ENCODE measurements at places on chromosomes 2 and 18.
A peak's percentile ranks its signal among the peaks of the same experiment; 100 is the strongest.

GRCh38 chr2:53886406-53887280, 26.9 kb upstream of the GPR75 start:
- DNase-seq, result no peak

DNA sequence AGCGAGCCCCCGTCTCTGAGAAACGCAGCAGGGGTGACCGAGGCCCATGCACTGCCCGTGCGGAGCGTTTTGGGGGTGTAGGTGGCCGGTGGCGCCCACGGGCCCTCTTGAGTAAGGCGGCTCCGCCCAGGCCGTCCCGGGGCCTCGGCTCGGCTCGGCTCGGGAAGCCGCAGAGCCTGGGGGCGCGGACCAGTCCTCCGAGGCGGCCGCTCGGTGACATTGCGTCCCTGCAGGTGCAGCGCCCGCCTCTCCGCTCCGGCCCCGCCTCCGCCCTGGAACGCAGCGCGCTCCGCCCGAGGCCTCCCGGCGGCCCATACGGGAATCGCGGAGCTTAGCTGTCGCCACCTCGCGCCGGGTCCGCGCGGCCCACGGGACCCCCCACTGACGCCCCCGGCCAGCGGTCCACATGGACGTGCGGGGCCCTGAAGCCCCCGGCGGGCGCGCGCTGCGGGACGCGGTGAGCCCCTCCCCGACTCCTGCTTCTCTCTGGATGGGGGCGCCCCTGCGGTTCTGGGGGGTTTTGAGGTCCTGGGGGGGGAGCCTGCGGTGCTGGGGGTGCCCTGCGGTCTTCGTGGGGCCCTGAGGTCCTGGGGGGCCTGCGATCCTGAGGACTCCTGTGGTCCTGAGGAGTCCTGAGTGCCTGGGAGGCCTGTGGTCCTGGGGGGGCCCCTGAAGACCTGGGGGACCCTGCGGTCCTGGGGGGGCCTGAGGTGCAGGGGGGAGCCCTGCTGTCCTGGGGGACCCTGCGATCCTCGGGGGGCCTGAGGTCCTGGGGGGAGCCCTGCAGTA, at the start of gene HSBP1L1:
Gene HSBP1L1 (plus strand): TSS at position 314 of the 789 bp plus-strand sequence. CDS start 93 bp downstream, at position 407.
- peak; percentile 56 for DNase-seq

- DNase-seq, result peak; percentile 77
These were observed 2.1 kb upstream of the PCBP1 start for GRCh38 chr2:70084973-70085710.

- no peak for DNase-seq
These were observed 232.3 kb downstream of the RIT2 start for GRCh38 chr18:42883169-42883568.

DNA sequence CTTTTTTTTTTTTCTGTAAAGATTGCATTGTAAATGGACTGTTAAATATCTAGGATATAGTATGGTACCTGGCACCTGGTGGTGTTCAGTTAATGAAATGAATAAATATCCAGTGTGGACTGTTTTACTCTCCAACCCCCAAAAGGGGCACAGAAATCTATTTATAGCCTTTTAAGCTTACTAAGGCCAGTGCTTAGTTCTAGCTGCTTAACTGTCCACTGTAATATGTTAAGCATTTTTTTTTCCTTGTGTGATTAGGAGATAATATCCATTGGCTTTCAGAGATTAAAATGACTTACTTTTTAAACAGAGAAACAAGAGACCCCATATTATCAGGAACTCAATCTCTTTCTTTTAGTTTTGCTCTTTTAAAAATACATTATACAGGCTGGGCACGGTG, 84.4 kb downstream of the ZNF532 start:
- DNase-seq, result no peak

DNA sequence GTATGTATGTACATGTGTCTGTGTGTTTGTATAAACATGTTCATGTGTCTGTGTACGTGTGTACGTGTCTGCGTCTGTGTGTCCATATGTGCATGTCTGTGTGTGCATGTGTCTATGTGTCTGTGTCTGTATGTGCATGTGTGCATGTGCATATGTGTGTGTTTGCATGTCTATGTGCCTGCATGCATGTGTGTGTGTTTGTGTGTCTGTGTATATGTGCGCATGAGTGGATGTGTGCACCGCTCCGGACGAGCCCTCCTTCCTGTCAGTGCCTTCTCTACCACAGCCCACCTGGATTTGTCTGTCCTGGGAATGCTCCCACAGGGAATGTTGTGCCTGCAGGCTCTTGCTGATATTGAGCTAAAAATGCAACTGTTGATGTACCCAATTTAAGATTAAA, 113.3 kb upstream of the EPC2 start:
- no peak for DNase-seq

- DNase-seq, result no peak
These were observed 3.7 kb downstream of the RNF138 start for GRCh38 chr18:32095192-32095899.

DNA sequence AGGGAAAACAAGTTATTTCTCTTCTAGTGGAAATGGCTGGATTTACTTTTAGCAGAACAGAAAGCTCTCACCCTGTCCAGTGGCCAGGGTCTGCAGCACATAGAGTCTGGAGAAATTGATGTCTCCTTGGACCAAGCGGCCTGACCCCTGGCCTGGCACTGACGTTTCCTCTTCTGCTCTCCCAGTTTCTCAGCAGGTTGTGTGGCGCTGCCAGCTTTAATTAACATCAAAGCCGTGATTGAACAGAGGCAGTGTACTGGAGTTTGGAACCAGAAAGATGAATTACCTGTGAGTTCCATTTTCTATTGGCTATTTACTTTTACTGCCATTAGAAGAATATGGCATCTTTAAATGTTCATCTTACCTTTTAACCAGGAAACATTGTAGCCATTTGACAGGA, 20.9 kb downstream of the CD8A start:
- no peak for DNase-seq

DNA sequence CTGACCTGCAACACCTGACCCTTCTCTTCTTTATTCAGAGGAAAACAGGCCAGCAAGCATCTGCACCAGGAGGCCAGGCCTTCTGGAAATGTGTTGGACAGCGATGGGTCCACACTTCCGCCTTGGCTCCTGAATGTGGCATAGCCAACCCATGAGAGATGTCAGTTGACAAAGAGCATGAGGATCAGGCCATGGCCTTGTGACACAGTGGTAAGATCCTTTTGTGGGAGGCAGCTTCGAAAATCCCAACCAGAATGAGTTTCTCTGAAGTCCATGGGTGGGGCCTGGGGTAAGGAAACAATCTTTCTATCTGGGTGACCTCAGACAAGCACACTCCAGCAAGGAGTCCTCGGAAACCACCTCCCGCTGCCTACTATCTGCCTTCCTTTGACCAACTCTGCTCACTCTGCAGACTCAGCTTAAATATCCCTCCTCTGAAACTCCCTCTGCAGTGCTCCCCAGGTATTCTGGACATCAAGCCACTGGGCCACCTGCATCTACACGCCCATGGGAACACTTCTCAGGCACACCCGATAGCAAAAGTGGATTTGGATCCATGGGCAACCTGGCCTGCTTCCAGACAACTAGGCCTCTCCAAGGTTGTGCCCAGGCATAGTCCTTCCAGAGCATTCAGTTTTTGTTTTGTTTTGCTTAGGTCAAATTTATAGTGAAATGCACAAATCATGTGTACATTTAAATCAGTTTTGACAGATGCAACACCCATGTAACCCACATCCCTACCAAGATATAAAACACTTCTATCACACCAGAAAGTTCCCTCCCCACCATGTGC, 3.6 kb upstream of the SH2D6 start:
- DNase-seq, result no peak

DNA sequence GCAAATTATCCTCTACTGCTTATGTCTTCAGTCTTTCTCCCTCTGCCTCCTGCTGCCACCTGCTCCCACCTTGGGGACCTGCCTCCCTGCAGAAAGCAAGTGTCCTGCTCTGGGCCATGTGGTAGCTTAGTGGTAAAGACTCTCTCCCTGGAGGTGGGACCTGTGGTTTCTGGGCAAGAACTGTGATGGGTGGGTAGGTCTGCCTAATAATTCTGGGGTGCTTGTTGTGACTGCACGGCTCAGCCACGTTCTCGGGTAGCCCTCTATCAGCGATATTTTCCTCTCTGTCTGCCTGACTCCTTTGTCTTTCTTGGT, 16.4 kb upstream of the CD28 start:
- DNase-seq, result no peak

DNA sequence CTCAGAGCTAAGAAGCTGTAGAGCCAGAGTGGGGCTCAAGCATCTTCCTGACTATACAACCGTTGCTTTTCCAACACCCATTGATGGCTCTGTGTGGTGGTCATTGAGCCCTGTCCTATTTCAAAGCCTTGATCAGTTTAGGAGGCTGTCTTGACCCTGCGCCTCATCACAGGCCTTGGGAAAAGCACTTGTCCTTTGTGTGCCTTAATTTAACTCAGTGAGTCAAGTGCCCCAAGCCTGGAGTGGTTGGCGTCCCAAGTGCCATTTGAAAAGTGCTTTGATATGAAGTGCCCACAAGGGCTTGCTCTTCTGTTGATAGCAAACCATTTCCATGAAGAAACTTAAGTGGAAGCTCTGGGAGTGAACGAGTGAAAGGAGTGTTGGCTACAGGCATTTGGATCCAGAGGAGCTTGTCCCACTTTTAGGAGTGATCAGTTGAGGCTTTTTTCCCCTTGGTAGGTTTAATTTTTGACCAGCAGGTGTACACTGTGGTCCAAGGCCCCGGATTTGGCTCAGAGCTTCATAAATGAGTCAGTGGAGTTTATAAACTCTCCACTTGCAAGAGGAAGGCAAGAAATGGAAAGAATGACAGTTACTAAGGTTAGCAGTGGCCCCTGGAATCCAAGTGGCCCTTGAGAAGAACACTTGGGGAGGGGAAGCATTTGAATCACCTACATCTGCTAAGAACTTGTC, 50.3 kb downstream of the ACTR2 start:
- DNase-seq, result no peak

- DNase-seq, result peak; percentile 49
These were observed 111.4 kb downstream of the FTCDNL1 start for GRCh38 chr2:199739413-199740110.

DNA sequence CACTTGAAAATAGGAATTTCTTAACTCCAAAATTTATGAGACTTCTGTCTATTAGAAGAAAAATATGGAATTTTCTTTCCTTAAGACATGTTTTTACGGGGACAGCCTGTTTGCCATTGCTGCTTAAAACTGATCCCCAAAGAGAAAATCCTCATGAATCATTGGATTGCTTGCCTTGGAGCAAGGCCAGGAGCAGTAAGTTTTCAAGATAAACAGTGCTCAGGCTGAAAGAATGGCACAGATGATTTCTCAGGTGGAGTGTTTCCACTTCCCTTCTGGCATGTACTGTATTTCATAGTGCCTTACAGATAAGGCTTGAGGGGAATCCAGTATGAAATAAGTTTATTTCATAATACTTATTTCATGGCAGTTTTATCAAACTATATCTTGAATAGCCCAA, 74.3 kb upstream of the MMADHC start:
- no peak for DNase-seq

GRCh38 chr2:175889701-175890302, 112.3 kb downstream of the LNPK start:
- no peak for DNase-seq

- DNase-seq, result no peak
These were observed 27.2 kb downstream of the STEAP3 start for GRCh38 chr2:119250718-119251290.

DNA sequence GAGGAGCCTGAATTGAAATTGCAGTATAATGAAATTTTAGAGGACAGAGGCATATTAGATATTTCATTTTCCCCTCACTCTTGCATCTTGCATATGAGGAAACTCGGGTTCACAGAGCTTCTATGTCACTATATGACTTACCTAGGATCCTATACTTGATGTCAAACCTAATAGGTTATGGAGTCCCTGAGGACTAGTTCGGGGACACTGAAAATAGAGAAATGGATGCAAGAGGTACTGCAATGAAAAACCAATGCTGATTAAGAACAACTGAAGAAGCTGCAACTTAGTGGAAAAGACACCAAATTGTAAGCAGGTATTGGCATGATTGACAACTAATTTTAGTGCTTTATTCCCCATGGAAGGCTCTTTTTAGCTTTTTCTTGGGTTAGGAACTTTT, 210.1 kb downstream of the IKZF2 start:
- no peak for DNase-seq

- no peak for DNase-seq
These were observed 395.6 kb upstream of the HS6ST1 start for GRCh38 chr2:128714285-128714684.

DNA sequence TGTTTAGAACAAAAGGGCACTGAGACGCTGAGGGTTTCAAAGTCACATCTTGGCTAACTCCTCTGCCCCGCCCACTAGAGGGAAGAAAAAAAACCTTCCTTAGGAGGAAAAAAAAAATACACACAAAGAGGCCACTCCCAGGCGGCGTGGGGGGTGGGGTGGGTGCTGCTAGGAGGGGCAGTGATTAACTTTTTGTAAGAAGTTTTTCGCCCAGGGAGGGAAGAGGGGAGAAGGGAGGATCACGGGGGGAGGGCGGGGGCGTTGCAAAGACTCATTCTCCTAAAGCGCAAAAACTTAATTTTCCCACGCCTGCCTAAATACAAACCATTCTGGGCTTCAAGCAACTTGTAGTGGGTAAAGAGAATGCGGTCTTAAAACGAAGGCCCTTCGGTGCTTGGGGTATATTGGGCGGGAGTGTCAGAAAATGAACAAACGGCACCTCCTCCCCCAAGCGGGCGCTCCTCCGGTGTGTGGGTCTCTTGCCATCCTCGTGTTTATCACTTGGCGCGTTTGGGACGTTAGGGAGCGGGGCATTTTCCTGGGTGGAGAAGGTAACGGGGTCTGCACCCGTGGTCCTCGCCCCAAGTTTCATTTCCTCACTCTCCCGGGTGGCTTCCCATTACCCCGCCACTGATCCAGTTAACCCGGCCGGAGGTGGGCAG, 1.7 kb downstream of the CXCR4 start:
- DNase-seq, result peak; percentile 77

GRCh38 chr2:190031969-190032618, 30.4 kb downstream of the MSTN start:
- DNase-seq, result no peak

GRCh38 chr2:29450596-29451222, 335.5 kb downstream of the CLIP4 start:
- DNase-seq, result no peak

DNA sequence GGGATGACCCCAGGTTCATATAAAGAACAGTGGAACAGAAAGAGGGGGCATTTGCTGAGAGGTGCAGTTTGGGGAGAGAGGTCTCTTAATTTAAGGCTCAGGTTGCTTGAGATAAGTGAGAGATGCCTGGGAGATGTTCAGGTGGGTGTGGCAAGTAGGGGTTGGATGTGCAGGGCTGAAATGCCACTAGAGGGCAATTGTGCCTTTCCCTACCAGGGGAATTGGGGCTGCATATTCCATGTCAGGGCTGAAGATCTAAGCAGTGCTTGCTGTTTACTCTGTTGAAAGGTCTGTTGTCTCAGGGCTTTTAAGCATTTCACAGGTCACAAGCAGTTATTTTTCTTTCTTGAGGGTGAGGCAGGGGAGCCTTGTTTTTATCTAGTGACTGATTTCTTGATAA, 7.8 kb downstream of the CCDC85A start:
- DNase-seq, result no peak

GRCh38 chr2:14554849-14555545, 77.5 kb upstream of the LRATD1 start:
- no peak for DNase-seq

DNA sequence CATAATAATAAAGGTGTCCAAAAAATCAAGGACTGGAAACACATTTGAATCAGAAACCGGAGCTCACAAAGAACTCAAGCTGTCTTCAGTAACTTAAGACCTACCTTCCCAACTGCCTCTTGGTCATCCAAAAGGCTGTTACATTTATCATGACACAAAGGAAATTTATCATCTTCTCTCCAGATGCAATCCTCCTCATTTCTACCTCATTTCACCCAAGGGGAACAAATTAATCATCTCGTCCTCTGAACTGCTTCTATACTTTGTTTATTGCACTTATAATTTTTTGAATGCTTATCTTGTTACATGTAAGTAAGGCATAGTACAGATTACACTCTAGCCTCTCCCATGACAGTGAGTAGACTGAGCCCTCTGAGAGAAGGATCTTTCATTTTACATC, 105.1 kb upstream of the RGPD4 start:
- no peak for DNase-seq
